ENCODE measurements at places on chromosomes 11 and 22. TPM values are rescaled to one million over a fixed set of nuclear protein-coding genes. Genes with fewer than 3 reads are reported as not detected.

Gene TSGA10IP
- not detected for total RNA-seq

Gene KCNC1
- not detected for total RNA-seq

Gene POU2AF2
- not detected for total RNA-seq

Gene TIGD3
- total RNA-seq = not detected

Gene DAGLA
- total RNA-seq = 1.3 TPM

Gene TBX10
- total RNA-seq = not detected

Gene SERGEF
- total RNA-seq = 22.5 TPM

Gene MYEOV
- total RNA-seq = 1.0 TPM

Gene USP2
- total RNA-seq = 0.26 TPM

Gene ANKK1
- total RNA-seq = not detected

Gene DENND6B
- 2.2 TPM for total RNA-seq

Gene PNPLA3
- 2.1 TPM for total RNA-seq

Gene AAMDC
- total RNA-seq = 17.3 TPM

Gene BTBD18
- total RNA-seq = not detected

Gene POGLUT3
- 43.6 TPM for total RNA-seq

Gene MUC15
- not detected for total RNA-seq

Gene PIK3IP1
- 22.3 TPM for total RNA-seq

Gene MAPK8IP2
- 0.24 TPM for total RNA-seq

Gene MOV10L1
- 3.0 TPM for total RNA-seq

Gene NCAM1
- 11.4 TPM for total RNA-seq

Gene AMPD3
- 10.2 TPM for total RNA-seq

Gene MAJIN
- total RNA-seq = not detected

Gene PRG3
- not detected for total RNA-seq

Gene MAP6
- 0.72 TPM for total RNA-seq

Gene TEX54
- not detected for total RNA-seq

Gene SEPTIN5
- total RNA-seq = 31.2 TPM

Gene WBP2NL
- 0.72 TPM for total RNA-seq

Gene FAM168A
- total RNA-seq = 32.3 TPM

Gene CHADL
- 0.26 TPM for total RNA-seq

Gene TRPM5
- total RNA-seq = not detected

Data from epithelial cell of alveolus of lung (primary cell).